ENCODE measurements at places on chromosomes 7 and 10.

- DNase-seq: no peak
These were observed 16.9 kb upstream of the ANKRD1 start for GRCh38 chr10:90937645-90938258.

GRCh38 chr7:122831436-122831835, 54.8 kb downstream of the CADPS2 start:
- DNase-seq: no peak

- DNase-seq: no peak
These were observed 59.6 kb upstream of the TRIM24 start for GRCh38 chr7:138400400-138400886.

GRCh38 chr10:90602862-90603610, 254.8 kb downstream of the HTR7 start:
- no peak for DNase-seq

GRCh38 chr7:6332386-6332785, 60.0 kb upstream of the CYTH3 start:
- DNase-seq: no peak

GRCh38 chr10:121687095-121687813, 89.0 kb upstream of the FGFR2 start:
- DNase-seq: no peak

DNA sequence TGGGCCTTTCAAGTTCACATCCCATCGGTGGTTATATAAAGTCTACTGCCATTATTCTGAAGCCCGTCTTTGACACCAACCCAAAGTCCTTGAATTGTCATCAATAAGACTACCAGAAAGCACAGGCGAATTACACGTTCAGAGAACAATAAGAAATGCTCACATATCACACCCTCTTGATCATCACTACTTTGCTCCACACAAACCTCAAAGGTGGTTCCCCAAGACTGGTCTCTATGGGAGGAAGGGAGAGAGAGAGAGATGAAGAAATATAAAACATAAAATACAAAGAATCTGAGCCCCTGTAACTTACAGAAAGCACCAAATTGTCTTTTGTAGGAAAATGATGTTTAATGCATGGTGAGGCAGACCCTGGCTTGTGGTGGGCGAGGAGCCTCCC, 4.4 kb downstream of the HIPK2 start:
- DNase-seq: no peak

GRCh38 chr10:46326066-46326465, 39.3 kb downstream of the ANTXRL start:
- DNase-seq: no peak

GRCh38 chr7:7169296-7169695, 13.0 kb upstream of the C1GALT1 start:
- DNase-seq: no peak

Measured in NCI-H1930 (cell line).